ENCODE measurements at places on chromosomes 1 and 21.

- no peak for DNase-seq
These were observed 37.0 kb downstream of the ARHGEF10L start for GRCh38 chr1:17576519-17576853.

GRCh38 chr21:24826822-24827221 lies 780.5 kb downstream of the MRPL39 start:
- no peak for DNase-seq

DNA sequence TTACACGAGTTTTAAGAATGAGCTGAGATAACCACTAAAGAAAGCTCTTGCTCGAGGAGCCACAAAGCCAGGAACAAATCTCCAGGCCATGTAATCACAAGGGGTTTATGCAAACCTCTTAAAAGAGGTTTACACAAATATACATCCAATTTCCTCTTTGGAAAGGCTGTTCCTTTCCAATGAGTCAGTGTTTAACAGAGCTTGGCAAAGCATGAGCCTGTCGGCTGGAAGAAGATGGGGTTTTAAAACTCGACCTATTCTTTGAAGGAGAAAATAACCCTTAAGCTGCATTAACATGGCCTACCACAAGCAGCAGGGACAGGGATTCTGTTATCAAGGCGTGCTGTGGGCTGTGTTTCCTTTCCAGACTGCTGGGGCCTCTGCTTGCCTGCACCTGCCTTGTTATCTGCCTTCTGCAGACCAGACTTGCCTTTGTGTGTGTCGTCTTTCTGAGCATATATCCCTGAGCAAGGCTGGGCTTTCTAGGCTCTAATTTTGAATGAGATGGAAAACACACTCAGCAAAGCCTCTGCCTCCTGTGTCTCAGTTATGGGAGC lies 40.6 kb upstream of the CYP2J2 start:
- no peak for DNase-seq

DNA sequence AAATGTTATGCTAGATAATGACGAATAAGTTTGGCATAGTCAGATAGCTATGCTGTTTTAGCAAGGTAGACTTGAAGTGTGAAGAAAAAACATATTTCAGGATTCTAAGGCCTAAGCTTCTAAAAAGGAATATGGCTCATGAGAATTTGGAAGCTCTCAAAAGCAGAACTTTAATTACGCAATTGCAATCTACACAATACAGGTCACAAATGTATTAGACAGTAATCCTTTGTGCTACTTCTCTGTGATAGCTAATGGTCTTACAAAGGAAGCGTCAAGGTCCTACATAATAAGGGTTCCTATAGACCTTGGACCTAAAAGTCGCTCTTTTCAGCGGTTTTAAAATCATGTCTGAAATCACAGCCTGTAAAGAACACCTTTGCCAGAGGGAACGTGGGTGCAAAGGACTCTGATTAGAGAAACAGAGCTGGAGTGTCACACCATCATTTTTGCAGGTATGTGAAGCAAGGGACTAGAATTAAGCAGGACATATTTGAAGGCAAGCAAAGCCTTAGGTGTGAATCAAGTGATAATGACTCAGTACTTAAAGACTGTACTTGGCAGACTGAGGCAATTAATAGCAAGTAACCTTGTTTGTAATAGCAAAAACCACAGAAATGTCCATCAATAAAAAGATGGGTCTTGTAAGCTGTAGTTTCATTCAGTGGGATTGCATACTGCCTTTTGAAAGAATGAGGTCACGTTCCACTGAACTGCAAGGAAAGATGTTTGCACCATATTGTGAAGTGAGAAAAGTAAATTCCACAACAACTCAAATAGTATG lies 420.2 kb downstream of the KCTD3 start:
- no peak for DNase-seq

- DNase-seq = peak; percentile 66
These were observed at the start of gene EVA1B for GRCh38 chr1:36323636-36324352. Gene EVA1B (minus strand): TSS chr1:36323645. CDS start chr1:36323037, 608 bp downstream.

Measured in HL-60 (cell line).